Sigmoid colon (tissue), 7 donors: ENCODE measurements at places on chromosomes 5 and 9. TPM values are rescaled to one million over a fixed set of nuclear protein-coding genes. Genes with fewer than 3 reads are reported as not detected.

- DNase-seq: peak; percentile 55
Observed at GRCh38 chr9:93264338-93265125, 80.6 kb downstream of the WNK2 start.

GRCh38 chr5:109652096-109652495 is 37.6 kb upstream of the MAN2A1 start:
- DNase-seq: no peak

- no peak for DNase-seq
Observed at GRCh38 chr5:77816686-77817085, 40.5 kb upstream of the TBCA start.

- DNase-seq: no peak
Observed at GRCh38 chr5:150139334-150139733, 16.3 kb downstream of the PDGFRB start.

GRCh38 chr5:141338538-141339306 is at the start of gene PCDHGA2:
Gene PCDHGA2, plus strand, starts transcription at chr5:141338760.
- no peak for DNase-seq

GRCh38 chr5:158511454-158511853 is 588.3 kb downstream of the EBF1 start:
- DNase-seq: no peak

GRCh38 chr9:137738703-137739102 is 119.9 kb downstream of the EHMT1 start:
- no peak for DNase-seq

GRCh38 chr5:52760695-52761366 is 26.9 kb upstream of the ITGA1 start:
- DNase-seq: no peak

- DNase-seq: no peak
Observed at GRCh38 chr9:127066060-127066850, 56.2 kb downstream of the ANGPTL2 start.

DNA sequence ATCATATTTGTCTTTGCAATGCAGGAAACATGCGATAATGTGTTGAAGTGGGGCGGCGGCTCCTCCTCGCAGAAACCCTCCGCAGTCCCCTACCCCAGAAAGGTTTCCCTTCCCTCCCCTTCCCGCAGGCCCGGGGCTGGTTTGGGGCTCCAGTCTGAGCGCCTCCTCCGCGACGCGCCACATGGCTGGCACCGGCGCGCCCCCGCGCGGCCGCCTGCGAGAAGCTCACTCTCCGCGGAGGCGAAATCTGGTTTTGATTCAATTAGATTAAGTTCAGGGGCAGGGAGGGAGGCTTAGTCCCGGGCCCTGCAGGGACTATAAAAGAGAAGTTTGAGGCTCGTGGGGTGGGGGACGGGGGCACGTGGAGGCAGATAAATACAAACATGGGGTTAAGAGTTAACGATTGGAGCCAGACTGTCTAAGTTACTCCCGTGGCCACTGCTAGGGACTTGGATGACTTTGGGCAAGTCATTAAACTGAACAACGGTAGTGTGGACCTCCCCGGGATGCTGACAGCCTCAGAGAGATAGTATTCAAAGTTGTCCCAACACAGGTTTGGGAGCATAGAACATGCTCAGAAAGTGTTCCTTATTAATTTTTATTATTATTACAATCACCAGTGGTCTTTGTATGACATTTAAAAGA is 69.4 kb downstream of the MSX2 start:
- DNase-seq: peak; percentile 74

DNA sequence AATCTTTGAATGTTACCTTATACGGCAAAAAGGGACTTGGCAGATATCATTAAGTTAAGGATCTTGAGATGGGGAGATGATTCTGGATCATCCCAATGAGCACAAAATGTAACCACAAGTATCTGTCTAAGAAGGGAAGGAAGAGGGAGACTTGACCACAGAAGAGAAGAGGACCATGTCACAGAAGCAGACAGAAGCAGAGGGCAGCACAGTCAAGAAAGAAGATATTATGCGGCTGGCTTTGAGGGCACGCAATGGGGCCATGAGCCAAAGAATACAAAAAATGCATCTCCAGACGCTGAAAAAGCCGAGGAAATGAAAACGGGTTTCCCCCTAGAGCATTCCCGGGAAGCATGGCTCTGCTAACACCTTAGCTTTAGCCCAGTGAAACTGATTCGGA is 225.3 kb downstream of the NR2F1-AS1 start:
- DNase-seq: no peak

- no peak for DNase-seq
Observed at GRCh38 chr9:87513161-87513560, 15.5 kb downstream of the DAPK1 start.

GRCh38 chr5:160463740-160464465 is 42.2 kb downstream of the PTTG1 start:
- DNase-seq: no peak

DNA sequence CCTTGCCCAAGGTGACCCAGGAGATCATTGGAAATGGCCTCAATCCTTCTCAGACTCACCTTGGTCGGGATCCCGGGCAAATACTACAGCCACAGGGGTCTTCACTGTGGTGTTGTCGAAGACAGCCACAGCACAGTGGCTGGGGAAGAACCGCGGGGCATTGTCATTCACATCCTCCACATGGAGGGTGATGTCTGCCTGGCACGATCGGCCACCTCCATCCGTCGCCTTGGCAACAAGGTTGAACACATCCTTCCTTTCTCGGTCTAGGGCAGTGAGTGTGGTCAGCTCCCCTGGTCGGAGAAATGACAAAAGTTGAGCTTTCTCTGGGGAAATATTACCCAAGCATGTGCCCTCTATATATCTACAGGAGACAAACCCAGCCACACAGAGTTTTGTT is 56.8 kb downstream of the FAT2 start:
- DNase-seq: no peak

The F2RL1 gene
- total RNA-seq: 0.16 TPM

The MIGA2 gene
- 28.8 TPM for total RNA-seq

The PTPDC1 gene
- 16.3 TPM for total RNA-seq

The OTULINL gene
- 4.6 TPM for total RNA-seq

The ARL14EPL gene
- total RNA-seq: not detected

The EDIL3 gene
- 37.1 TPM for total RNA-seq

The PDE6A gene
- total RNA-seq: not detected

The SPINK1 gene
- total RNA-seq: not detected

The ANKDD1B gene
- 0.36 TPM for total RNA-seq

The ISL1 gene
- 0.81 TPM for total RNA-seq

The MTMR12 gene
- total RNA-seq: 35.2 TPM
